Left renal cortex interstitium (tissue), 4 donors: ENCODE measurements at places on chromosomes 7 and 10.

GRCh38 chr10:57807906-57808305, 459.8 kb downstream of the IPMK start:
- no peak for DNase-seq

- no peak for DNase-seq
Measured at GRCh38 chr7:77887567-77887966, 89.0 kb downstream of the PHTF2 start.

GRCh38 chr7:7786595-7786994, 68.2 kb upstream of the RPA3 start:
- no peak for DNase-seq

- DNase-seq = no peak
Measured at GRCh38 chr10:89295597-89295996, 6.2 kb upstream of the IFIT2 start.

DNA sequence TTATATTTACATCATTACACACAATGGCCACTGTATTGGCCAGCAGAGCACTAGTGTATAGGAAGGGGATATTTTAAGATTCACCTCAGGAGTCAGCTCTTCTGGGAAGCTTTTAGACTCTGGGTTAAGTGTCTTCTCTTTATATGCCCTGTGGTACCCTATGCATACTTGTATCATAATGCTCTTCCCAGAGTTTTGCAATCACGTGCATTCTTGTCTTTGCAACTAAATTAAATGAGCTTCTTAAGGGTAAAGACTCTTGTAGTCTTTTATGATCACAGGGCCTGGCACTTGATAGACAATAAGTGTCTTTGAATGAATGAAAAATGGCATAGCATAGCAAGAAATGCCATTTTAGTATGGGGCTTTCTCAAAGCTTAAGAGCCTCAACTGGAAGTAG, 35.4 kb upstream of the ARMS2 start:
- no peak for DNase-seq
